ENCODE measurements at places on chromosomes 12 and 14. TPM values are rescaled to one million over a fixed set of nuclear protein-coding genes. Genes with fewer than 3 reads are reported as not detected.

GRCh38 chr12:51591016-51591901 lies at the start of gene SCN8A:
Gene SCN8A (plus strand): TSS chr12:51591233. CDS start chr12:51662818, 71,585 bp downstream.
- 0 out of 2 replicates have a peak, but pooled peaks cover 6% of the 10 kb centered on the region for H3K27me3 ChIP-seq
- H3K4me1 ChIP-seq: peaks cover 3% of the 10 kb centered on the region
- DNase-seq: no peak
- H3K4me3 ChIP-seq: peak within 1 kb of the TSS; percentile 86
- H3K36me3 ChIP-seq: no peaks in the 10 kb centered on the region

The NEUROD4 gene
- not detected for total RNA-seq

DNA sequence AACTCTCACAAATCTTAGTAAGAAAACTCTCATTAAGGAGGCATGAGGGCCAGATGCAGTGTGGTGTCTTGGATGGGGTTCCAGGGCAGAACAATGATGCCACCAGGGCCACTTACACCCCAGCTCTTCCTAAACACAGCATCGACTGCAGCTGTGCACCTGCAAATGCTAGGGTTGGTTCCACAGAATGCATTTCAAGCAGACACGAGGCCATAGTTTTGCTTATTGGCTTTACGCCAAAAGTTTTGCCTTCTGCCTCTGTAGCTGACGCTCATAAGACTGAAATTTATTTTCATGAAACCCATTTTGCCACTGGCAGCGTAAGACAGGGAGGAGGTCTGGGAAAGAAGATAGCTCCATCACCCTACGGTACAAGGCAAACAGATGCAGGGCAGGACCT lies 179.0 kb downstream of the RIMBP2 start:
- H3K36me3 ChIP-seq: no peaks in the 10 kb centered on the region
- no peak for DNase-seq
- H3K27me3 ChIP-seq: no peaks in the 10 kb centered on the region
- no peaks in the 10 kb centered on the region for H3K4me1 ChIP-seq

DNA sequence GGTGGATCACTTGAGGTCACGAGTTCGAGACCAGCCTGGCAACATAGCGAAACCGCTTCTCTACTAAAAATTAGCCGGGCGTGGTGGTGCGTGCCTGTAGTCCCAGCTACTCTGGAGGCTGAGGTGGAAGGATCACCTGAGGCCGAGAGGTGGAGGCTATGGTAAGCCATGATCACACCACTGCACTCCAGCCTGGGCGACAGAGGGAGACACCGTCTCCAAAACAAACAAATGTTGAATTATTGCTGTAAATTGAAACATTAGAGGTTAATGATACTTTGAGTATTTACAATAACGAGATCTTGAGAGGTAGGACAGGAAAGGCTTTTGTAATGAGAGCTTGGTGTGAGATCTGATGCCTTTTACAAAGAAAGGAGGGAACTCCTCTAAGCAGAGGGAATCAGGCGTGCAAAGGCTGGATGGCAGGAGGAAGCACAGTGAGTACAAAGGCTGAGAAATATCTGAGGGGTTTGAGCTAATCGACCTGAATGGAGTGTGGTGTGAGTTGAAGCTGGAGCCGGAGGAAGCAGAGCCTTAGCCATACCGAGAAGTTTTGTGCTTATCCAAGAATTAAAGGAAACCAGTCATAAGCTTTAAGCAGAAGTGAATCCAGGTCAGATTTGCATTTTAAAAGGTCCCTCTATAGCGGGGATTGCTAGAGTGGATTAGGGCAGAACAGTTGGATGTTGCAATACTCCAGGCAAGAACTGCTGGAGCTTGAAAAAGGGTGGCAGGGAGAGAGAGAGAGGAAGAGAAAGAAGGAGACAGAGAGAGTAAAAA lies 1.1 kb downstream of the RHNO1 start:
- H3K27ac ChIP-seq: peak overlapping the region; percentile 86
- peaks cover 10% of the 10 kb centered on the region for H3K36me3 ChIP-seq
- no peaks in the 10 kb centered on the region for H3K27me3 ChIP-seq
- DNase-seq: no peak

The TMEM132C gene
- total RNA-seq: 0.59 TPM

Data from H1 (cell line).